NCI-H510A treated with DMSO at 0.1 percent for 48 hours (cell line): ENCODE measurements at places on chromosomes 5 and 9.
A peak's percentile ranks its signal among the peaks of the same experiment; 100 is the strongest.

DNA sequence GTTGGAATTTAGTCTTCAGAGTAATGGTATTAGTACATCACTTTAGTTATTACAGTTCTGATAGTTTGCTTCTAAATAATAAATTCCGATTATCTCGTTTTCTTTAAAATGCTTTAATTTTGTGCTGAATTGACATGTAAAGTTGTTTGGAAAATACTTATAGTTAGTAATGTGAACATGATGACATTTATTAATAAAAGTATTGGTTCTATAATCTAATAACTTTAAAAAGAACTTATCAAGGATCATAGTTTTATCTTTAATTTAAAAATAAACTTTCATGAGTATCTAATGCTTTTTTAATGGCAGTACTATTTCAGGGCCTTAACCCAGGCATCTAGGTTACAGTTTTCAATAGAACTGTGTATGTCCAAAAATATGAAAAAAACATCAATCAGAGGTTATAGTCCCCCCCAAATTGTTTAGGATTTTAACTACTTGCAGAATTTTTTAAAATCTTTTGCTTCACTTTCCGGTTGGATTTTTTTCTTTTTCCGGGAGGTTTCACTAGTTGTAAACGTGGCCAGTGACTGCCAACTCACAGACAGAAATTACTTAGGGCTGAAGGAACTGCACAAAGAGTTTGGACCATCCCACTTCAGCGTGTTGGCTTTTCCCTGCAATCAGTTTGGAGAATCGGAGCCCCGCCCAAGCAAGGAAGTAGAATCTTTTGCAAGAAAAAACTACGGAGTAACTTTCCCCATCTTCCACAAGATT lies 680 bp downstream of the GPX8 start:
- no peak for DNase-seq

DNA sequence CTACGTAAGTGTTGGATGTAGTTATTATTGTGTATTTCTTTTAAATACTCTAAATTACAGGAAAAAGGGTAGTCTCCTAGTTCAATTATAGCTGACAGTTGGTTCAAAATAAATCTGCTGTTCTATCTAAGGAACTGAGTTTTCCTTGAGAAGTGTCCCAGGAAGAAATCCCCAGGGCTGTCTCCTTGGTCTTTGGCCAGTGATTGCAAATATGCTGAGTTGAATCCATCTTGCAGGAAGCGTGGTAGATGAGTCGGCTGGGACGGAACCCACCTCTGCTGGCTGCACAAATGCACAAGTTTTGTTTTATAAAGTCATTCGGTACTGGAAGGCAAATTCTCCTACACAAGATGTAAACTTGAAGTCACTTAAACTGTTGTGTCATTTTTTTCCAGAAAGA lies 30.2 kb upstream of the HOMER1 start:
- DNase-seq: no peak

GRCh38 chr9:8883321-8883720 lies 1083.7 kb upstream of the DMAC1 start:
- DNase-seq: no peak

DNA sequence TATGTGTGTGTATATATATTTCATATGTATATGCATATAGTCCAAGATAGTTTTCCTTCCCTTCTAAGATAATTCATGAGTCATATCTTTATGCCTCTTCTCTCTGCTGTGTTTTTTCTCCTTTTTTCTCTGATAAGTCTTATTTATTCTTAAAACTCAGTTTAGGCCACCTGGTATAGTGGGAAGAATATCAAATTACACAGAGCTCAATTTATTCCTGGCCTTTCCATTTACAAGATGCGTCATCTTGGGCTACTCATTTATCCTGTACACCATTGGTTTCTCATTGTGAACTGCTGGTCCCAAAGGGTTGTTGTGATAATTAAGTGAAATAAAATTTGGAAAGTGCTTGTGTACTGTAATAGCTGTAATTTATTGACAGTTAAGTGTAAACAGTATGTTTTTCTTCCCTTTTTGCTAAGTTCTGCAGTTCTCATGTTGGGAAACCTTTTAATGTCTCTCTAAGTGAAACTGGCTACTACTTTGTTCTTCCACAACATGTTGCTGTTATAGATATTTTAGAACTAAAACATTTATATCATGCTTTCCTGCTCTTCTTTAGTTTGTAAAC lies 19.4 kb downstream of the CCDC171 start:
- DNase-seq: no peak

DNA sequence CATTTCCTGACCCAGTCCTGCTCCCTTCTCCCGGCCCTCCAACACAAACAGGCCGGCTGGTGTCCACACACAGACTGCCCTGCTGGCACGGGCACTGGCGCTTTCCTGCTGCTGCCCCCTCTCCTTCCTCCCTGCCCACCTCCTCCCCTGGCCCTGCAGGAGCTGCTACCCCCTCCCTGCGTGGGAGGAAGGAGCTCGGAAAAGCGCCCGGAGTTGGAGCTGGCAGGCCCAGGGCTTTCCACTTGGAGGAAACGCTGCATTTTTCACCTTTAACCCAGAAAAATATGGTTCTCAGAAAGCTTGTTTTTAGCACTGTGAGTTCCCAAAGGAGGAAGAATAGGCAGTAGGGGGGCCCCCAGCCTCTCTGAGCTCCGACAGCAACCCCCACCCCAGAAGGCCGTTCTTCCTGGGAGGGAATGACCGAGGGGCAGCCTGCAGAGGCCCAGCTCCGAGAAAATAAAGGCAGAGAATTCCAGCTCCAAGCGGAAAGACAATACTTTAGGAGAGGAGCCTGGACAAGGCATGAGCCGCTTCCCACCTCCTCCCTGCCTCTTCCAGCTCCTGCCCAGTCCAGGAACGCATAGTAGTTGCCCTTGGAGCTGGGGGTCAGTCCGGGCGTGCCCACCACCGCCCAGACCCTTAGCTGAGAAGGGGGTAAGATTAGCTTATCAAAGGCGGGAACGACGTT lies 88.9 kb downstream of the LIFR start:
- no peak for DNase-seq

DNA sequence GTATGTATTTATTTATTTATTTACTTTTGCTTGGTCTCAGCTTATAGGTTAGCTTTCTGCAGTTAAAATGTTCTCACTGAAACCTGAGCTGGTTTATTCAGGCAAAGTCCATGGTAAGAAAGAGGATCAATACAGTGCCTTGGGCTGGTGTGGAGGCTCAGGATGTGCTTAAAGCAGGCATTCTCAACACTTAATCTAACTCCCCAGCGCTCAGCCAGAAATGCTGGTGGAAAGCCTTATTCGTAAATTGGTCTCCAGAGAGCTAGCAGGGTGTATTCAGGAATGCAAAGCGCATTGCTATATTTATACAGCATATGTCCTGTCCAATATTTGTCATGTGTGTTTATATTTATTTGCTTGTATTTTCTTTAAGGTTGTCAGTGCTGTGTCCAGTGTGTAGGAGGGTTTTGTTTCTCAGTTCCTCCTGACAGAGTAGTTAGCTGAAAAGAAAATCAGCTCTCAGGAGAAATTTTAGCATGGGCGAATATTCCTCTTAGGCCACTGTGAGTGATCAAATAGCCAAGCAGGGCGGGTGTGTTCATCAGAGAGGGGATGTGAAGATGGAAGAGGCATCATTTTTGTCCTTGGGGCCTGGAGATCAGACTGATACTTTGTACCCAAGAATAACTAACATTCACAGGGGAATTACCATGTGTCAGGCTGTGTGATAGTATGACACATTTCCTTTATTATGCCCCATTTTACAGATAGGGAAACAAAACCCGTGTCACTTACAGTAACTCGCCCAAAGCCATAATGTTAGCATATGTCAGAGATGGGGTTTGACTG lies 65.8 kb downstream of the DOCK2 start:
- no peak for DNase-seq

DNA sequence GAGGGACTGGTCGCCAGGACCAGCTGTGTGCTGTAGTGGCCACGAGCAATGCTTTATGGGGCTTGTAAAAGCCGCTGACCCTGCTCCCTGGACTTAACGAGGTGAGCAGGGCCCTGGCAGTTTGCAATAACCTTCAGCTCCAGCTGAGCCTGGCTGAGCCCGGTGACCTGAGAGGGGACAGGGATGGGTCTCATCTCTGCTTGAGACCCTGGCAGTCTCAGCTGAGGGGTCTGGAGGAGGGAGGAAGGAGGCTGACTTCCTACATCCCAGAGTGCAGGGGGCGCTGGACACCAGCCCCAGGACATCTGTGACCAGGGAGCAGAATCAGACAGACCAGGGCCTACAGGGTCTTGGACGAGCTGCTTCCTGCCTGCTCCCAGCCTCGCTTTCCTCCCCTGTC lies 277.5 kb upstream of the MVB12B start:
- no peak for DNase-seq

- peak; percentile 90 for DNase-seq
Measured at GRCh38 chr9:95796029-95796428, 79.5 kb upstream of the ERCC6L2 start.

DNA sequence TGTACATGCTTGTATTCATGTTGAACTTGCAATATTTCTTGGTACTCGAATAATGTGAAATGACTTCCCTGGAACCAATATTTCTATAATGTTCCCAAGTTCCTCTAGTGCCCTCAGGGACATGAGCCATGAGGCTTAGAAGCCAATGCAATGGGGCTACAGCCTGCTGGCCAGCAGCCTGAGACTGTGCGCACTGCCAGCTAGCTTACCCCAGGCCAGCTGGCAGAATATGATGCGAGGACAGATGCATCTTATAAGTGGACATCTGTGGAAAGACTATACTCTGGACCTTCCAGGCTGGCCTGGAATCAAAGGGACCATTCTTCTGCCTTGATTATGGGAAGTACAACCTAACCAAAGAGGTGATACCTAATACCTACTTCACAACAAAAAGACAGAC lies 1862.0 kb upstream of the ACO1 start:
- DNase-seq: no peak

DNA sequence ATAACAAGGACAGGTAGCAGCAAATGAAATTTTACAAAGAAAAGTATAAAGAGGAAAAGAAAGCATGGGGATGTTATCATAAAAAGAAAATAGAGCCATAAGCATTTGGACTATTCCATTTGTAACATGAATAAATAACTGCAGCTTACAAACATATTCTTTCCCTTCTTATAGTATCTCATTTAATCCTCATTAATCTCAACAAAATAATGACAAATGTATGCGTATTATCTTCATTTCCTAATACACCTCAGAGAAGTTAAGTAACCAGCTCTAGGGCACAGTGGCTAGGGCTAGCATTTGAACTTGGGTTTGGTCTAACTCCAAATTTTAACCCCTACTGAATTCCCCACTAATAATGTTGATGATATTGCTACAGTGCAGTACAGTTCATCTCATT lies 175.5 kb upstream of the POU5F2 start:
- DNase-seq: no peak

DNA sequence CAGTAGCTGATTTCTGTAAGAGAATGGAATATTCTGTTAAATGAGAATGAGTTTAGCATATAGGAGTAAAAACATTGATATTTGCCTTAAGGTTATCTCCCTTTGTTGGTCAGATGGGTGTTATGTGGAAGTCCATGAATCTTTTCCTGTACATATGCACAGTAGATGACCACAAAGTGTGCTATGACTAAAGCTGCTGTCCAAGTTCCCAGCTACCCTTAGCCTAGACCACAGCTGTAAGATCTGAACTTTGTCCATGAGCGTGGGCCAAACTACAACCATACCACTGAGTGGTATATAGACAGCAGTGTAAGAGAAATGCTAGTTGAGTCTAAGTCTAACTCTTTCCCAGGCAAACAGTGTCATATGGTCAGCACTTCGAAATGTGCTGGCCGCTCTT lies 48.8 kb downstream of the CD180 start:
- no peak for DNase-seq

- no peak for DNase-seq
Measured at GRCh38 chr9:121232251-121232650, 30.6 kb upstream of the RAB14 start.

GRCh38 chr5:173163219-173163618 lies 18.9 kb downstream of the BNIP1 start:
- DNase-seq: no peak

- DNase-seq: no peak
Measured at GRCh38 chr5:106140101-106140500, 1530.6 kb downstream of the EFNA5 start.

DNA sequence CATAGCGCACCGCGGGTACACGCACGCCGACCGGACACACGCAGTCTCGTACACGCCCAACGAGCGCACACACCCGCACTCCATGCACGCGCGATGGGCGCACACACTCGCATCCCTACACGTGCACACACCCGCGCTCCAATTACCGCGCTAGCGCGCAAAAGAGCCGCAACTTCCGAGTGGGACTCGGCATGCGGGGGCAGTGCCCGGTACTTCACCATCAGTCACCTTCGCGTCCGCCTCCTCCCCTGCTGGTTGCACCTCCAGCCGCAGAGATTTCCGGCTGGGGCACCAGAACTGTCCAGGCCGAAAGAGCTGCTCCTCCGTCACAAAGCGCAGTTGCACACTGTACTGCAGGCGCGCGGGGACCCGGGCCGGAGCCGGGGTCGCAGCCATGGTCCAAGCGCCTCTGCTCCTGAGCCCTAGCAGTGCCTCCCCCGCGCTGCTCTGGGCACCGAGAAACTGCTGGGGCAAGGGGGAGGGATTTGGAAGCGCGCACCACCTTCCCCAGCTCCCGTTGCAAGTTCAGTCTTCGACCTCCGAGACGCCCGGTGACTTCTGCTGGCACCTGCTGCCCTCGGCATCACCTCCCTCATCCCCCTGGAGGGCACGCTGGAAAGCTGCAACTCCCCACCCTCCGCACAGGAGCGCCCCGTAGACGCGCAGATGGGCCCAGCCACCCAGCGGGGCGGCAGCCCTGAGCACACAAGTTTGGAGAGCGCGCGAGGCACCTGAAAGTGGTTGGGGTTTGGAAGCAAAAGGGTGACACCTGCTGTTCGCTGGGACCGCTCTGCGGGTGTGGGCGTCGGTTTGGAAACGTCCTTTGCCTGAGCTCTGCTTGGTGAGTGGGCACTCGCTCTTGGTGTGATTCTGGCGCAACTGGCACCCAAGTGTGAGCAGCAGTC lies 337.4 kb upstream of the PUM3 start:
- peak; percentile 46 for DNase-seq

GRCh38 chr5:177494346-177495195 lies 2.8 kb downstream of the PDLIM7 start:
- no peak for DNase-seq

- peak; percentile 63 for DNase-seq
Measured at GRCh38 chr9:9612270-9612669, 1000.5 kb downstream of the PTPRD start.

- peak; percentile 51 for DNase-seq
Measured at GRCh38 chr5:79886925-79887655, 104.0 kb downstream of the MTX3 start.

DNA sequence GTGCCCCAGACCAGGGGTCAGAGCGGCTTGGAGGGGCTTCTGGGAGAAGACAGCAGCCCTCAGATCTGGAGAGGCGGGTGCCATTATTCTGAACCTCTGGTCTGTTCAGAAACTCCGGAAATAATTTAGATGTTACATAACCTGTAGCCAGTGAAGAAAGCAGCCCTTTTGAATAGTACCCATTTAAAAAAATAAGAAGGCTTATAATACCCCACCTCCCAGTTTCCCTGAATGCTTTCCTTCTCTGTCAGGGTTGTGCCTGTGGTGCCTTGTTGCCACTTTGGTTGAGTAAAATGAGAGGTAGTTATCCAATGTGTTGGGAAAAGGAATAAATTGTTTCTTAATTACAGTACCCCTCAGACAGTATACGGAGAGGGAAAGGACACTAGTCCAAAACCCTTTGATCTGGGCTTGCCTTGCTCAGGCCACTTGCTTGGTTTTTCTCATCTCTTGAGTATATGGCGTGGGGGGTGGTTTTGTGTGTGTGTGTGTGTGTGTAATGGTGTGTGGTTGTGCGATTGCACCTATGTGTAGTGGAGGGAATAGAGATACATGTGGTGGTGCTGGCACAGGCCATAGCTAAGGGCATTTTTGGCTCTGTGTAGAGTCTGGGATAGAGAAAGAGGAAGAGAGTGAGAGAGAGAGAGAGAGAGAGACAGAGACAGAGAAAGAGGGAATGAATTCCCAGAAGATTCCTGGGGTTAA lies 59.1 kb upstream of the TLR4 start:
- DNase-seq: no peak
